CD14-positive monocyte (primary cell): ENCODE measurements at places on chromosomes 3 and 15. TPM values are rescaled to one million over a fixed set of nuclear protein-coding genes. Genes with fewer than 3 reads are reported as not detected.

ZNF770 gene
- 2.1 and 8.3 TPM in 2 replicates for polyA plus RNA-seq

KBTBD12 gene
- polyA plus RNA-seq, result not detected

PAQR9 gene
- not detected for polyA plus RNA-seq

CD96 gene
- 0.33 TPM for polyA plus RNA-seq

PLEKHO2 gene
- polyA plus RNA-seq, result 93.5 TPM

COL6A6 gene
- not detected for polyA plus RNA-seq

ANKRD34C gene
- polyA plus RNA-seq, result not detected in 2 replicates

AADAC gene
- not detected in 2 replicates for polyA plus RNA-seq
